Endothelial cell of coronary artery (primary cell): ENCODE measurements at places on chromosomes 11 and 22. TPM values are rescaled to one million over a fixed set of nuclear protein-coding genes. Genes with fewer than 3 reads are reported as not detected.

The ALDH3B2 gene
- not detected in 2 replicates for total RNA-seq

The IGLL1 gene
- total RNA-seq: not detected in 2 replicates

The TENM4 gene
- total RNA-seq: under 0.01 TPM in 2 replicates

The FAT3 gene
- under 0.01 and 0.28 TPM in 2 replicates for total RNA-seq
